Kidney capillary endothelial cell (primary cell): ENCODE measurements at places on chromosomes 13 and 19.

DNA sequence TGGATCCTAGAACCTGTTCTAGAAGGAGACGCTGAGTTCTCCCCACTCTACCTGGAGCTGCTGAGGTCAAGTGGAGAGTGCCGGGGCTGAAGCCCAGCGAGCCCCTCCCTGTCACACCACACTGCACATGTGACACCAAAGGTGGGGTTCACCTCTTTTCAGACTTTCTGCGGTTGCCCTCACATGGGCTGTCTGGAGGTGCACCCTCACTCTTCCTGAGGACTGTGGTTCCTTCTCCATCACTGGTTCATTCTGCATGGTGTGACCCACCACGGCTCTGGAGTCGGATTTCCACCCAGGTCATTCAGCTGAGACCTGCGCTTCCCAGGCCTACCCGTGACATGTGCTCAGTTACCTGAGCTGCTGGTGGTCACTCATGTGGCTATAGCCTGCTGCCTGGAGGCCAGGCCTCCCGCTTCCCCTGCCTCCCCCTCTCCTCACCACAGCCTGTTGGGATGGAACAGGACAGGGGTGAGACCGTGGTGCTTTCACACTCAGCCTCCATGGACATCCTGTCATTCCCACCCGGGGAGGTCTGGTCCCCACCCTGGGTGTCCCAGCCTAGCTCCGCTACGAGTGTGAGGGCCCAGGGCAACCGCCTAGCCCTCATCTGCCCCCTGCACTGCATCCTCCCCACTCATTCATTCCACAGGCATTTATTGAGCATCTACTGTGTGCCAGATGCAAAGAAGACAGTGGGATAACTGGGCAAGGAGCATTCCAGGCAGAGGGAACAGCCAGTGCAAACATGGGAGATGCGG lies 605 bp upstream of the A1BG start:
- DNase-seq, result no peak

GRCh38 chr19:7690779-7691258 lies 10.2 kb downstream of the TRAPPC5 start:
- DNase-seq, result no peak

- DNase-seq, result no peak
Measured at GRCh38 chr13:46387064-46387851, at the start of gene RUBCNL. Gene RUBCNL (minus strand): TSS chr13:46387252. CDS start chr13:46372475, 14,777 bp downstream.

DNA sequence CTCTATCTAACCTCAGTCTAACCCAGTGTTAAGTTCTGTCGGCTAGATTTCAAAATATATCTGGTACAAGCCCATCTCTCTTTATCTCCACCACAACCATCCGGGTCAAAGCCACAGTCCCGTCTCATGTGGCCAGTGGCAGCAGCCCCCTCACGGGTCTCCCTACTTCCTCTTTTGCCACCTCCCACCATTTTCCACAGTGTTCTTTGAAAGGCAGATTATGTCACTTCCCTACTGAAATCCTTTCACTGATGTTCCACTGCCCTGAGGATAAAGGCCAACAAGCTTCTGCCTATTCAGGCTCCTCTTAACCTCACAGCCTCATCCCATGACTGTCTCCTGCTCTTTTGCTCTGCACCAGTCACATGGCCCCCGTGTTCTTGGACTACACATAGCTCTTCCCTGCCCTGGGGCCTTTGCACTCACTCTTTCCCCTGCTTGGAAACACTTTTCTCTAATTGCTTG lies 117.2 kb downstream of the UBL3 start:
- no peak for DNase-seq

DNA sequence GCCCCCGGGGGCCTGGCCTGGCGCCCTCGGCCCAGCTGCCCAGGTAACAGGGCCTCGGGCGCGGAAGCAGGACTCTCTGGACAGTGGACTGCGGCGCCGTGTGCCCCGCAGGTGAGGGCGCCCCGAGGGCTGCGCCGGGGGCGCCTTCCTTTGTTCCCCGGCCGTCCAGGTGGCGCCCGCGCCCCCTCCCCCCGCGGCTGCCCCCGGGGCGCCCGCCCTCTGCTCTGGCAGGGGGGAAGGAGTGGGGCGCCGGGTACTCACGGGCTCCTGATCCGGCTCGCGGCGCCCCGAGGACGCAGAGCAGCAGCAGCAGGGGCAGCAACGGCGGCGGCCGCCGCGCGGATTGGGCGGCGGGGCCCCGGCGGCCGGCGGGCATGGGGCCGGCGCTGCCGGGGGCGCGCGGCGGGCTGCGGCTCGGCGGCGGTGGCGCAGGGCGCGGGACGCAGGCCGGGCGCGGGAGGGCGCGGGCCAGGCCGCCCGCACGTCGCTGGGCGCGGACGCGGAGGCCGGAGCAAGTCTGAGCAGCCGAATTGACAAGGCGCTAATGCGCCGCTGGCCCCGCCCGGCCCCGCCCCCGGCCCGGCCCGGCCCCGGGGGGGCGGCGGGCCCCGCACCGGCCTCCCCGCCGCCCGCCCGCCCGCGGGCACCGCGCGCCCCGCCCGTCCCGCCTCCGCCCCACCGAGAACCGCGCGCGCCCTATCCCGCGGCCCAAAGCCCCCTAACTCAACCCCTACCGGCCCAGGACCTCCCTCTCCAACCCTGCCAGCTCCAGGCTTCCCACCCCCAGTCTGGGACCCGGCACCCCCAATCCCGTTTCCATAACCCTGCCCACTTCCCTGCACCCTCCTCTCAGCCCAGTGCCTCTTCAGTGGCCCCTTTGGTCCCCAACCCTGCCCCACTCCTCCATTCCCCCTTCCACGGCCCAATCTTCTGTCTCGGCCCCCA lies at the start of gene CRLF1:
Gene CRLF1 (minus strand): TSS at position 519 of the 945 bp plus-strand sequence. CDS start 143 bp downstream, at position 376.
- no peak for DNase-seq

DNA sequence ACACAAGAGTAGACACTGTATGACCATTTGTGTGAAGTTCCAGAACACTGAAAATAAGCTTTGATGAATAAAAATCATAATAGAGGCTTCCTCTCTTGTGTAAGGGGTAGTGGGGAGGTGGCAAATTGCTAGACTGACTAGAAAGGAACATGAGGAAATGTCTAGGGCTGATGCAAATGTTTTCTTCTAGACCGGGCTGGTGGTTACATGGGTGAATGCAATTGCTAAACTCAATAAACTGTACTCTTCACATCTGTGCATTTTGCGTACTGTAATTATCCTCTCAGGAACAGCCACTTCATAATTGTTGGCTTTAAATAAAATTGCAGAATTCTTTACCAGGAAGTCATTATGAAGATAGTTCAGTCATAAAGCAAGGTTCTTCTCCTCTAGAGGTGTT lies 5.2 kb upstream of the KBTBD7 start:
- DNase-seq, result no peak

DNA sequence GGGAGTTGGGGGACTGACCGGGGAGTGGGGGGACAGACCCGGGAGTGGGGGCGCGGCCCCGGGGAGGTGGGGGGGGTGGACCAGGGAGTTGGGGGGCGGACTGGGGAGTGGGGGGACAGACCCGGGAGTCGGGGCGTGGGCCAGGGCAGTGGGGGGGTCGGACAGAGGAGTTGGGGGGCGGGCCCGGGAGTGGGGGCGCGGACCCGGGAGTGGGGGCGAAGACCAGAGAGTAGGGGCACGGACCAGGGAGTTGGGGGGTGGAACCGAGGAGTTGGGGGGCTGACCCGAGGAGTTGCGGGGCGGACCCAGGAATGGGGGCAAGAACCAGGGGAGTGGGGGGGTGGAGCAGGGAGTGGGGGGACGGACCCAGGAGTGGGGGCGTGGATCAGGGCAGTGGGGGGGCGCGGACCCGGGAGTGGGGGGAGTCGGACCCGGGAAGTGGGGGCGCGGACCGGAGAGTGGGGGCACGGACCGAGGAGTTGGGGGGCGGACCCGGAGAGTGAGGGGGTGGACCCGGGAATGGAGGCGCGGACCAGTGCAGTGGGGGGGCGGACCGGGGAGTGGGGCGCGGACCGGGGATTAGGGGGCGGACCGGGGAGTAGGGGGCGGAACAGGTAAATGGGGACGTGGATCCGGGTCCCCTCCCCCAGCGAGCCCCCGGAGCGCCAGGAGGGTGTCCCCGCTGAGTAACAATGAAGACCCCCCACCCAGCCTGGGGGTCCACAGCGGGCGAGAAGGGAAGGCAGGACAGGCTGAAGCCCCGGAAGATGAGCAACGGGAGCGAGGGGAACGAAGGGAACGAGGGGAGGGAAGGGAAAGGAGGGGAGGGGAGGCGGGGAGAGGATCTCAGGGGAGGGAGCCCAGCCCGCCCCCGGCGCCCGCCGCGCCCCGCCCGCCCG lies 589 bp downstream of the R3HDM4 start:
- DNase-seq, result no peak

DNA sequence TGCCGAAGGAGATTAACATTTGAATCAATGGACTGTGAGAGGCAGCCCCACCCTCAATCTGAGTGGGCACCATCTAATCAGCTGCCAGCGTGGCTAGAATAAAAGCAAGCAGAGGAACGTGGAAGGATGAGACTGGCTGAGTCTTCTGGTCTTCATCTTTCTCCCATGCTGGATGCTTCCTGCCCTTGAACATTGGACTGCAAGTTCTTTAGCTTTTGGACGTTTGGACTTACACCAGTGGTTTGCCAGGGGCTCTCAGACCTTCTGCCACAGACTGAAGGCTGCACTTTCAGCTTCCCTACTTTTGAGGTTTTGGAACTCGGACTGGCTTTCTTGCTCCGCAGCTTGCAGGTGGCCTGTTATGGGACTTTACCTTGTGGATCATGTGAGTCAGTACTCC lies 14.7 kb downstream of the NHLRC3 start:
- DNase-seq, result no peak
